ENCODE measurements at places on chromosomes 5 and 9.

GRCh38 chr9:126612813-126613641 lies 701 bp upstream of the LMX1B start:
- peak; percentile 48 for DNase-seq

- DNase-seq = no peak
Measured at GRCh38 chr5:172678902-172679301, 37.8 kb downstream of the NEURL1B start.

GRCh38 chr9:114941376-114941775 lies 11.0 kb upstream of the TNFSF8 start:
- no peak for DNase-seq

DNA sequence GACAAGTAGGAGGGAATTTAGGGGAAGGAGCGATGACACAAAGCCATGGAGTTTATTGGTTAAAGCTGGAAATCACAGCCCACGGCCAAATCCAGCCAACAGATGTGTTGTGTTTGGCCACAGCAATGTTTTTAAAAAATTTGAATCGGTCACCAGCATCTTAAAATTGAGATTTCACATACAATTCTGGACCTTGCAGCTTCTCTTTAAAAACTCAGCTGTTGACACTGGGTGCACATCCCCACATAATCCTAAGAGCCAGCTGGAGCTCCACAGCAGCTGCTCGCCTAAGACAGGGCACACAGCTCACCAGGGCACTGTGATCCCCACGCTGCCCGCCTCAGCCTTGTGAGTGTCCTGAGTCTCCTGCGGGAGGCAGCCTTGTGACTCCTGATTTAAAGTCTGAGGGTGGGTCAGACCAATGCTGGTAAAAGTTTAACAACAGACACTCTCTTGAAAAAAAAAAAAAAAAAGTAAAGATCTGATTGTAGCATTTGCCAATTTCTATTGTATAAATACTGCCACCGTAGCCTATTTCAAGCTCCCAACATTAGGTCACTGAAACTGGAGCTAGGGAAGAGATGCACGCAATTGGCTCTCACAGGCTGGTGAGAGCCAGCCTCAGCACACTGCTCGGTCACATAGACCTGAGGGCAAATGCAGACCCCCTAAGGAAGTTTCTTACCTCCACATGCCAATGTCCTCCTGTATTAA lies 124.8 kb downstream of the HSD17B3 start:
- DNase-seq = no peak

- no peak for DNase-seq
Measured at GRCh38 chr5:101534491-101535110, 631.5 kb upstream of the ST8SIA4 start.

GRCh38 chr5:102628441-102629175 lies 126.5 kb upstream of the PAM start:
- DNase-seq = no peak

GRCh38 chr9:6440405-6440804 lies 27.4 kb downstream of the UHRF2 start:
- no peak for DNase-seq

DNA sequence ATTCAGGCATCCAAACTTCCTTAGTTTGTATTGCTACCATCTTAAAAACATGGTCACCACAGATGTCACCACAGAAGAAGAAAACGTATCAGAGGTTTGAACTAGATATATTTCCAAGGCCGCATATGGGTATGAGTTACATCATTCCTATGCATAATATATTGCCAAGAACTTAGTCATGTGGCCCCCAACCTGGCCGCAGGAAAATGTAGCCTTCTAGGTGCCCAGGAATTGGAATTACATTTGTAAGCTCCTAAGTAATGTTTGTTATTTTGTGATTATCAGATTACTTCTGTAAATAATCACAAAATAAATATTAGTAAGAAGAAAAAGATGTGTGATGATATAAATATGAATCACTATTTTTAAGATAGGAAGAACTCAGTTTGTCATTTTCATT lies 351.4 kb downstream of the ISL1 start:
- DNase-seq = no peak

- no peak for DNase-seq
Measured at GRCh38 chr9:136595245-136596153, 49.7 kb upstream of the NOTCH1 start.

DNA sequence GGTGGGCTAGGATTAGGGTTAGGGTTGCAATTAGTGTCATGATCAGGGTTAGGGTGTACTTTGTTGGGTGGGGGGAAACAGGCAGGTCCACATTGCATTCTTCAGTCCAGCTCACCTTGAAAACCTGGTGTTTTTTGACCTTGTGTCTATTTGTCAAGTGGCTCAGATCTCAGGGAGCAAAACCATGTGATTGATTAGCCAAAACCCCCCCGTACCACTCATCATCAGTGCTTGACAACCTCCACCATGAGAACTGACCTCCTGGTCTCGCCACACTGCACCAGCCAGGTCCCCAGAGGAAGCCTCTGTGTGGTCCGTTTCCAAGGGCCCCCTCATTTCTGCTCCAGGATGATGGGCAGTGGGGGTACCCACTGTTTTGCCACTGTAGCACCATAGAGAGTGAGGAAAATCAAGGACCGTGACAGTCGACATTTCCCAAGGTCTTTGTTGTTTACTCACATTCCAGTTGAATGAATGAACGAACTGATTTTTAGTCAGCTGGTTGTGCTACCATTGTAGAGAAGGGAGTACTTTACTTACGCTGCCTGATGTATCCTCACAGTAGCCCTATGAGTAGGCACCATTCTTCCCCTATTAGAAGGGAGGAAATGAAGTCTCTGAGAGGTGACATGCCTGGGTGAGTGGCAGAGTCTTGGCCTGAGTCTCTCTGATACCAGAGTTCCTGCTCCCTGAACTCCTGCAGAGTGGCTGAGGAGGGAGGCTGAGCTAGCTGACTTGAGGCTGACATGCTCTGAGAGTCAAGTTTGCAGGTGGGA lies 84.8 kb downstream of the RAD23B start:
- DNase-seq = no peak

DNA sequence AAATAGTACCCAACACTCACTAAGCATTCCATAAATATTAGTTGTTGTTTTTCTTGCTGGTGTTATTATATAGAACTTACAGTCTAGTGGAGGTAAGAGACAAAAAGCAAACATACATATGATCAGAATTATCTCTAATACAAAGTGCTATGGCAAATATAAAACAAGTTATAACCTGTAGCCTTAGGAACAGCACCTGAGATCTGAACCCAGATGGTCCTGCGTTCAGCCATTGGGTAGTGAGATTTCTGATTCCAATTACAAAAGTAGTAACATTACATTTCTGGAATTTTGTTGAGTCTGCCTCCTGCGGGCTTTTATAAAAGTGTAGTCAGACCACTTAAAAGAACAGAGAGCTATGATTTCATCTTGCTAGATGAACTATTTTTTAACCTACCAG lies 242.9 kb upstream of the ZNF462 start:
- no peak for DNase-seq

GRCh38 chr5:36950586-36951457 lies 74.3 kb downstream of the NIPBL start:
- no peak for DNase-seq

DNA sequence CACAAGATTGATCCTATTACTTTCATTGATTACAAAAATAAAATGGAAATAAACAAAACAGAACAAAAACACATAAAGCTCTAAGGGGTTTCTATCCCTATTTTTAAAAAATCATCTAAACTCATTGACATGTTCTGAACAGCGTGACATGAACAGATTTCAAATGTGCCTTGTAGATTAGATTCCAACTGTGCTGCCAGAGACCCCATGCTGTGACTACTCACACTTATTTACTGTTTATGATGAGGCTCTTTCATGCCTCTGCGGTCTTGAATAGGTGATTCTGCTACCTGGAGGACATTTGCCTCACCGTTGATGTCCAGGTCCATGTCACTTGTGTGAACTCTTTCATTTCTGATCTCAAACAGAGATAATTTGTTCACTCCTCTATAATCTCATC lies 990.2 kb downstream of the CDH12 start:
- DNase-seq = no peak

DNA sequence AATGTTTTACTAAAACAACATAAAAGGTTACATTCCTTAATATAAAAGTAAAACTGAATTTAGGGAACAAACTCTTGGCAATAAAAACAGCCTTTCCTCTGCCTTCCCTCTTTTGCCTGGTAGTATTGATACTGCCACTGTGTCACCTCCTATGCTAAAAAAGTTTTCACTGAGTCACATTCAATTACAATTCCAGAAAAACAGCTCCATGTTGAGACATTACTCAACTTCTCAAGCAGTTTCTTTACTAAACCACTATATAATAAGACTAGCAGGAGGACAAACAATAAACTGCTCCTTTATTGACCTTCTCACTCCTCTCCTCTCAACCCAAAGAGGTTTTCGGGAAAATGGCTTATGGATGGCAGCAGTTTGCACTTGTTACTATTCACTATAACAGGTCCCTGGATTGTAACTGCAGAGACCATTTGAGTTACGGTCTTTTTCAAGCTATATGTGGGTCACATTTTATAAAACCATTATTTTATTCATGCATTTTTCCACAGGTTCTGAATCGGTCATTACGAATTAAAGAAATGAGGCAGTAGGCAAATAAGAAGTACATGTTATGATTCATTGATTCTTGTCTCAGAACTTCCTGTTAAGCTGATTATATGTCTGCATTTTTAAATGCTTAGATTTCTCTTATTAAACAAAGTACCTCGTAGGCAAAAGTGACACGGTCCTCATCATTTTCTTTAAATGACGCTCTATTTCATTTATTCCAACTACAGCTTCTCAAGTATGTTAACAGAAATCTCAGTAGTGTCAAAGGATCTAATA lies 2.1 kb downstream of the ZDHHC21 start:
- DNase-seq = no peak
